Muscle of arm (tissue), 14 donors: ENCODE measurements at places on chromosomes 1 and 21.

GRCh38 chr1:90732136-90732535 is 15.0 kb upstream of the BARHL2 start:
- DNase-seq, result no peak

GRCh38 chr1:150575518-150576366 is 3.7 kb downstream of the MCL1 start:
- no peak for DNase-seq

GRCh38 chr21:27040738-27041469 is 74.0 kb upstream of the ADAMTS5 start:
- DNase-seq, result no peak

GRCh38 chr1:204520834-204521709 is 4.9 kb downstream of the MDM4 start:
- no peak for DNase-seq

DNA sequence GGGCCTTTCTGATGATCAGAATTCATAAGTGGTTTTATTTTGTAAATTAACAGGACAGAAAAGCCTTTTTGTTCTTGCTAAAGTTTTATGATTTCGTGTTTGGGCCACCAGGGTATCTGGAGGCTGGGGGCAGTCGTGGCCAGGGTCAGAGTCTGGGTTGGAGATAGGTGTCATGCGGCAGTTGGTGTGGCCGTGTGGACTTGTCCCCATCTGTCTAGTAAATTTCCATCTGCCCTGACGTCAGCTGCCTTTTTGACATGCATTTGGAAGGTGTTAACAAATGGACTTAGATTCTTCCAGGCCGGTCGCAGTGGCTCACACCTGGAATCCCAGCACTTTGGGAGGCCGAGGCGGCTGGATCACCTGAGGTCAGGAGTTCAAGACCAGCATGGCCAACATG is 56.8 kb downstream of the SKI start:
- DNase-seq, result no peak

- DNase-seq, result no peak
Observed at GRCh38 chr1:25844536-25845337, 14.5 kb downstream of the AUNIP start.

- no peak for DNase-seq
Observed at GRCh38 chr21:42711667-42712066, 58.2 kb downstream of the PDE9A start.

DNA sequence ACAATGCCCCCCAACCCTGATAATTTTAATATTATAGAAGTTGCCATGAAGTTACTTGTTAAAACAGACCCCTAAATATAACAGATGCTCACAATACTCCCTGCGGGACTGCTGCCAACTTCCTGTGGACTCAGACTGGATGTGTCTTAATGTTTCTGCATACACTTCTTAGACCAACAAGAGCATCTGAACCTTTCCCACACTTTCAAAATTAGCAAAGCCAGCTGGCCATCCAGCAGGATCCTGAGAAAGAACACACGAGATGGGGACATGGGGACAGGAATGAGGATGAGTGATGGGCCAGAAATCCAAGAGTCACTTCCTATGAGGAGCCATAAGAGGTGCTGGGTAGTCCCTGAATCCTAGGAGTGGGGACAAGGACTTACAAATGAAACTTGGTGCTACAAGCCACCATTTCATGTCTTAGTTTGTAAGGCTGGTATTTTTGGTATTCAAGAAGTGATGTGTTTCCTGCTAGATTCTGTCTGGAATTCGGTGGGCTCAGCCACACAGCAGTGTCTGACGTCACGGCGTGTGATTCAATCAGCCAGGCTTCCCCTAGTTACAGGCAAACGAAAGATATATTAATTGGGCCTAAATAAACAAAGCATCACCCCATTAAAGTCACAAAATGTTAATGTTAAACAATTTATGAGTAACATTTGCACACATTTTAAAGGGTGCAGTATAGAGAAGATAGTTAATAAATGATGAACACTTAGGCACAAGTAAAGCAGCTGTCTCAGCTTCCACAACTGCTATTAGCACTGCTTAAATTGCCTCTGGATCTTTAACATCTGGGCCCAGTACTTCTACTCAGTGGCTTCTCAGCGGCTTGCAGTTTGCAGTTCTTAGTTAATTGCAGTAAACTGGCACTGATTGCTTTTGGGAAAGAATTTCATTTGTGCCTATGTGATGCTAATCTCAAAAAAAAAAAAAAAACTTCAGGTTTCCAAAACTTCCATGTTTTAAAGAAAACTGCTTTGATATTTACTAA is 41.2 kb upstream of the RGS8 start:
- no peak for DNase-seq

DNA sequence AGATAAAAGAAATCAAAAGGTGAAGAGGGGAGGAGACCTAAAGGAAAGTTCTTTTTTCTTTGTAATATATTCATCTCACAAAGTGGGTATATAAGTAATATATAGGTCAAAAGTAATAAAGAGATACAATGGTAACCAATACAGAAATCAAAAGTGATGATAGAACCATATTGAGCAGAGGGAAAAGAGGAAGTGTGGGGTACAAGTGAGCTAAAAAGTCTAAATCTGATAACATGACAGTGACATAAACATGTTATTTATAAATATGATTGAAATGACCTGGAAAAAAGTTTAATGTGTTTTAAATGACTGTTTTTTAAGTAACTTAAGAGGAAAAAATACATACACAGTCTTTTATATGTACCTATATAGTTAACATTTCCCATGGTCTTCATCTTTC is 70.5 kb downstream of the MRPL39 start:
- DNase-seq, result no peak

GRCh38 chr1:109485001-109485400 is 1.3 kb downstream of the ATXN7L2 start:
- no peak for DNase-seq

DNA sequence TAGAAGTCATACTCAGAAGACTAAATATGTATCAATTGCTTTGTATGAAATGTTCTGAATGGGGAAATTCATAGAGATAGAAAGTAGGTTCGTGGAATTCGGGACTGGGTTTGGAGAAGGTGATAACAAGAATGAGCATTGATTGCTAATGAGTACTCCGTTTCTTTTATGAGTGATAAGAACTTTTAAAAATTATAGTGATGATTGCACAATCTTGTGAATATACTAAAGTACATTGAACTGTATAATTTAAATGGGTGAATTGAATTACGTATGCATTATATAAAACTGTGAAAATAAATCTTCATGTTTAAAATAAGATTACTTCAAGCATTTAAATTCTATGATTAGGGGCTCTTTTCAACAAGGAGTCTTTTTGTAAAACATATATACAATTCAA is 425.6 kb upstream of the NCAM2 start:
- no peak for DNase-seq

- no peak for DNase-seq
Observed at GRCh38 chr1:39139723-39140360, 64.7 kb upstream of the MACF1 start.

GRCh38 chr1:15938628-15939161 is 37.2 kb downstream of the ZBTB17 start:
- no peak for DNase-seq

- no peak for DNase-seq
Observed at GRCh38 chr1:184036517-184036949, 995 bp downstream of the COLGALT2 start.
